ENCODE measurements at places on chromosomes 7 and 10.

GRCh38 chr10:132050191-132050590 is 15.6 kb upstream of the JAKMIP3 start:
- no peak overlapping the region for H3K4me3 ChIP-seq
- no peak overlapping the region for H3K27ac ChIP-seq
- H3K36me3 ChIP-seq: peaks cover 2% of the 10 kb centered on the region
- DNase-seq: no peak

DNA sequence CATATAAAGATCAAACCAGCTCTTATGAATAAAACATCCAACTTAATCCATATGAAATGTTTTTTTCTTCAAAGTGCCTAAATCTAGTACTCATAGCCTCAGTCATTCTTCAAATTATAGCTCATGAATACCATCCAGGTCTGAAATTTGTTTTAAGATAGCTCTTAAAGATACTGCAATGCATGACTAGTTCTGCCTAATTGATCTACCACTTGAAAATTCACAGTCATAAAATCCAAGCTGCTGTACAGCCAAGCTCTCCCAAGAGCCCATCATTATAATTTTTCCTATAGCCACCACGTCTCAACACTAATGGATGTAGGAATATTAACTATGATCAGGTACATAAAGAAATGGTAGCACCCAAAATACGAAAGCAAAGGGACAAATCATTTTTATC is 87.9 kb upstream of the RNF148 start:
- DNase-seq: no peak
- no peak overlapping the region for H3K4me3 ChIP-seq
- H3K36me3 ChIP-seq: no peaks in the 10 kb centered on the region

- no peak overlapping the region for H3K27ac ChIP-seq
- H3K27me3 ChIP-seq: no peaks in the 10 kb centered on the region
- H3K4me3 ChIP-seq: no peak overlapping the region
- no peaks in the 10 kb centered on the region for H3K36me3 ChIP-seq
- DNase-seq: no peak
These were observed 127.1 kb upstream of the PTPRZ1 start for GRCh38 chr7:121745856-121746255.

DNA sequence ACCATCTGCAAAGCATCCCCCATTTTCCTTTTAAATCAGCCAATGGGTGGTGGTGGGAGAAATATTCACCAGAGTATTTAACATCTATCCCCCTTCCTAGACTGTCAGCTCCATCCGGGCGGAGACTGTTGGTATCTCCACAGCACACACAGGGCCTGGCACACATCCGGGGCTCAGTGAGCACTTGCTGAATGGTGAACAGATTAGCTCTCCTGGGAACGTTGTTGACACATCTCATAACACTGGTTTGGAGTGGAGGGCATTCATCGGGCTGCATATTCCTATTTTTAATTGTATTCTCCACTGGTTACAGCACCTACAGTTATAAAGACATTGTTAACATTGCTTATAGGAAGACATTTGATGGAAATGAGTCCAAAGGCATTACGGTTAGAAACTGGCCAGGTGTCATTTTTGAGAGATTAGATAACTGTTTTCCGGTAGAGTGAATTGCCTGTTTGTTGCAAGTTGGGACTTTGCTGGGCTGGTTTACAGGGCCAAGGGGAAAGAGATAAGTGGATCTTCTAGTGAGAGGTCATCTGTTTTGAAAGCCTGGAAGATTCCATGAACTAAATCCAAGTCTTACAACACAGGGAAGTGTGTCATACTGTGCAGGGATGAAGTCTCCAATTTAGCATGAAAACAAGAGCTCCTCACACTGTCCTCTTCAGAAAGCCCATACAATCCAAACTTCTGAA is 101.8 kb downstream of the EGFR start:
- no peak overlapping the region for H3K4me3 ChIP-seq
- no peaks in the 10 kb centered on the region for H3K4me1 ChIP-seq
- H3K27ac ChIP-seq: no peak overlapping the region
- H3K27me3 ChIP-seq: peaks cover 33% of the 10 kb centered on the region

- H3K4me3 ChIP-seq: peak overlapping the region; percentile 97
- H3K36me3 ChIP-seq: peaks cover 10% of the 10 kb centered on the region
- no peaks in the 10 kb centered on the region for H3K27me3 ChIP-seq
These were observed 2.8 kb downstream of the TSC22D4 start for GRCh38 chr7:100476101-100476780.

GRCh38 chr10:115937768-115938056 is 335.3 kb downstream of the GFRA1 start:
- DNase-seq: no peak
- H3K4me3 ChIP-seq: no peak overlapping the region
- H3K4me1 ChIP-seq: no peaks in the 10 kb centered on the region
- H3K27ac ChIP-seq: no peak overlapping the region
- no peaks in the 10 kb centered on the region for H3K27me3 ChIP-seq

GRCh38 chr10:63261496-63261895 is 128.4 kb downstream of the NRBF2 start:
- H3K36me3 ChIP-seq: peaks cover 12% of the 10 kb centered on the region
- H3K4me3 ChIP-seq: peak overlapping the region; percentile 59
- H3K4me1 ChIP-seq: peaks cover 43% of the 10 kb centered on the region
- H3K27ac ChIP-seq: no peak overlapping the region
- no peak for DNase-seq
- no peaks in the 10 kb centered on the region for H3K27me3 ChIP-seq

- DNase-seq: no peak
- H3K27me3 ChIP-seq: peaks cover 9% of the 10 kb centered on the region
- H3K4me3 ChIP-seq: no peak overlapping the region
- no peaks in the 10 kb centered on the region for H3K4me1 ChIP-seq
- no peak overlapping the region for H3K27ac ChIP-seq
These were observed 89.7 kb upstream of the STEAP4 start for GRCh38 chr7:88396295-88396947.

DNA sequence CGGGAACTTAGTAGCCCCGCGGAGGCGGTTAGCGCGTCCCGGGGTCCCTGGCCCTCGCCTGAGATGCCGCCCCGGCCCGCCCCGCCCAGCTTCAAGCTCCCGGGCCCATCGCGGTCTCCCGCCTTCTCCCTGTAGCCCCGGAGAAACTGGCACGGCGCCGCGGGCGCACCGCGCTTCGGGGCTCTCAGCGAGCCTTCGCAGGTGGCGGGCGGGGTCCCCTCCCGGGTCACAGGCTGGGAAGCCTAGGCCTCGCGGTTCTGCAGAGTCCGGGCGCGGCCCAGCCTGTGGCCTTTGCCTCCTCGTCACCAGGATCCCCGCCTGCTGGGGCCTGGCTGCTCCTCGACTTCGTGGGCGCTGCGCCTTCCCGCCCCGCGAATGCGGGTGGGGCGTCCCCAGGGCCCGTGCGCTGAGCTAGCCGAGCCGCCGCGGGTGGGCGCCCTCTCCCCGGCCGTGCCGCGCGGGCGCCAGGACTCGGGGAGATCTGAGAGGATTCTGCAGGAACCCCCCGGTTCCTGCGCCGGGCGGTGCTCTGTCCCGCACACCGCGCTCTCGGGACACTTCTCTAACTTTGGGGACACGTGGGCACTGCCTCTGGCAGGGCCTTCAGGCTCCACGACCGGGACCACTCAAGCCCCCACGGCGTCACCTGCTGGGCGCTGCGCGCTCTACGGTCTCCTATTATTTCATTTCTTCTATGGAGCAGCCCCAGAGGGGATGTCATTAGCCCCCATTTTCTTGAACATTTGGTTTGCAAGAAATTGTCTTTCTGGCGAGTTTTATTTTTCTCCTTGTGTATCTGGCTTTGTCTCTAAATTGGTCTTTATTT is 682 bp upstream of the RGS10 start:
- peaks cover 2% of the 10 kb centered on the region for H3K36me3 ChIP-seq
- H3K27me3 ChIP-seq: peaks cover 10% of the 10 kb centered on the region
- peak overlapping the region; percentile 69 for H3K27ac ChIP-seq
- H3K4me3 ChIP-seq: peak overlapping the region; percentile 97
- peaks cover 32% of the 10 kb centered on the region for H3K4me1 ChIP-seq
- DNase-seq: peak; percentile 52

DNA sequence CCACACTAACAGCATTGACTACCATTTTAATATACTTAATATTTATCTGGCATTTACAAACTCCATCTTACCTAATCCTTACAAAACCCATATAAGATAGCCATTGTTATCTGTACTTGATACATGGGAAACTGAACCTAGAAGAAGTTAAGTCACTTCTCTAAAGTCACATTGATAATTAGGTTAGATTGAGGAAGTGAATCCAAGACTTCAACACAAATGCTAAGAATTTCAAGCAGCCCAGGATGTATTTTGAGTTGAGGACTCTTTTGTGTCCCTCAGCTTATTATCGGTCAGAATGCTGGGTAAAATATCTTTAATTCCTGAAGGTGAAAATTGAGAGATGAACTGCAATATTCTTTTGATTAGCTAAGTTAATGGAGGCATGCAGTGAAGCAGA is 465.5 kb downstream of the PHTF2 start:
- DNase-seq: no peak
- H3K4me1 ChIP-seq: no peaks in the 10 kb centered on the region
- peaks cover 5% of the 10 kb centered on the region for H3K27me3 ChIP-seq
- no peak overlapping the region for H3K4me3 ChIP-seq

GRCh38 chr10:110817614-110818013 is 54.1 kb upstream of the PDCD4 start:
- no peak for DNase-seq
- no peak overlapping the region for H3K27ac ChIP-seq
- no peaks in the 10 kb centered on the region for H3K27me3 ChIP-seq
- H3K4me1 ChIP-seq: peaks cover 20% of the 10 kb centered on the region

- H3K27me3 ChIP-seq: no peaks in the 10 kb centered on the region
- no peaks in the 10 kb centered on the region for H3K36me3 ChIP-seq
- H3K4me1 ChIP-seq: peaks cover 64% of the 10 kb centered on the region
- peak; percentile 35 for DNase-seq
- peak overlapping the region; percentile 57 for H3K4me3 ChIP-seq
These were observed 167.8 kb upstream of the ITGB1 start for GRCh38 chr10:33125522-33126517.

GRCh38 chr10:119947300-119947699 is 54.8 kb downstream of the SEC23IP start:
- H3K36me3 ChIP-seq: peaks cover 4% of the 10 kb centered on the region
- H3K4me1 ChIP-seq: peaks cover 3% of the 10 kb centered on the region
- H3K27me3 ChIP-seq: no peaks in the 10 kb centered on the region
- no peak for DNase-seq
- H3K4me3 ChIP-seq: no peak overlapping the region

DNA sequence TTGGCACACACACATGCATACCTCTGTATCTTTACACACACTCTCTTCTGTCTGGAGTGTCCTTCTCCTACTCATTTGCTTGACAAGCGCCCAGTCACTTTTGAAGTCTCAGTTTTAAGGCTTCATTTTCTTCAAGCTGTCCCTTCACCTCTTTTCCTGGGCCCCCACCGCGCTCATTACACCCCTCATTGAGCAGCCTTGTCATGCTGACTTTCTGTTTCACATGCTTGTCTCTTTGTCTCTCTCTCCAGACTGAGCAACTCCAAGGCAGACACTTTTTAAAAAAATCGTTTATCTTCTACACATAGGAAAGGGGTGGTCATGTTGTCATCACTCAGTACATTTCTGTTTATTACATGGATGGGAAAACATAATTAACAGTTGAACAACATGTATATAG is 225.2 kb upstream of the FZD1 start:
- no peak overlapping the region for H3K4me3 ChIP-seq
- H3K27me3 ChIP-seq: no peaks in the 10 kb centered on the region
- no peak for DNase-seq

DNA sequence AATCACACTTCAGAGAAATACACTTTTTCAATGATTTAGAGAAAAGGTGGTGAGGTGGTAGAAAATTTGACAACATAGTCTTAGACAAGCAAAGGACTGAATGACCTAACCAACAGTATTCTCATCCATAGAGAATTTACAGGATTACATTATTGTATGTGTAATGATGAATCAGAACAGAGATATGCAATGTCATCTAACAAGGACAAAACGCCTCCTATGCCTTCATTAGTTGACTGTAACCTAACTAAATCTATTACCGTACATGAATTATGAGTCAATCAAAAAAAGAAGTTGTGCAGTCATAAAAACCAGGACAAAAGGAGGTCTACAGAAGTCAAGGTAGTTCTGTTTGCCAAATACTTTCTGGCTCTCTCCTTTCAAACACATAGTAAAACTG is 66.5 kb downstream of the RAB11FIP2 start:
- no peak overlapping the region for H3K27ac ChIP-seq
- DNase-seq: no peak
- H3K4me1 ChIP-seq: no peaks in the 10 kb centered on the region
- H3K36me3 ChIP-seq: no peaks in the 10 kb centered on the region
- no peak overlapping the region for H3K4me3 ChIP-seq

DNA sequence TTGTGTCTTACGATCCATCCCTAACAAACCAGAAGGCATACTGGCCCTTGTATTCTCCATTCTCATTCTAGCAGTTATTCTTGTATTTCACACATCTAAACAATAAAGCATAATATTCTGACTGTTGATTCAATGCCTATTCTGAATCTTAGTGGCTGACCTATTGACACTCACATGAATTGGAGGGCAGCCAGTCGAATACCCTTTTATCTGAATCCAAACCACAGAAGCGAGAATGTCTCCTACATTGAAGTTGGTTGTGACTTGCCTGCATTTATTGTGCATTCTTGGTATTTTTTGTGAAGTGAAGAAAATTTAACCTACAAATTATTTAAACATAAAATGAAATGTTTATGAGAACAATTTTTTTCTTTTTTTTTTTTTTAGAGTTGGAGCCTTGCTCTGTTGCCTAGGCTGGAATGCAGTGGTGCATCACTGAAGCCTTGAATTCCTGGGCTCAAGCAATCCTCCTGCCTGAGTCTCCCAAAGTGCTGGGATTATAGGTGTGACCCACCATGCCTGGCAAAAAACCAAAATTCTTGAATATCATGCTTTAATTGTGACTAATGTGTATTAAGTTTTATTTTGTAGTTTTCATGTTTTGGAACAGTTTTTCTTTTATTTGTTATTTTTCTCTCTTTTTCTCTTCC is 22.7 kb downstream of the EXOC4 start:
- H3K36me3 ChIP-seq: peaks cover 13% of the 10 kb centered on the region
- DNase-seq: no peak
- H3K27ac ChIP-seq: no peak overlapping the region
- H3K4me3 ChIP-seq: no peak overlapping the region
- no peaks in the 10 kb centered on the region for H3K27me3 ChIP-seq

DNA sequence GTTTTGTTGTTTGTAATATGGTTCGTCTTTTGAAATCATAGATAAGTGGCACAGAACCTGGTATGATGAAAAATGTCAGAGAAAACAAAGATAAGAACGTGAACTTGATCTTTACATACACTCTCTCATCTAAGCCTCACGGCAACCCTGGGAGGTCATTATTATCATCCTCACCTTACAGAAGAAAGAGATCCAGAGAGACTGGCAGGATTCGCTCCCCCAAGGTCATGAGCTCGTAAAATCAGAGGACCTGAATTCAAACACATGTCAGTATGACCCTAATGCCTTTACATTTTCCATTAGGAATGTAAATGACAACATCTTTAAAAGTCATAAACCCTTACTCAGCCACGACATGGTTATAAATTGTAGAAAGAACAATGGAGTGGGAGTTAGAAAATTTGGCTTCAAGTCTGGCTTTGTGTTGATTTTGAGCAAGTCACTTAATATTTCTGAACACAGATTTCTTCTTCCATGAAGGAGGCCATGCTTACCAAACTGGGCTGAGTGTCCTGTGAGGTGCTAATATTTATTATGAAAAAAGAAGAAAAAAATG is 35.9 kb downstream of the HIPK2 start:
- peaks cover 4% of the 10 kb centered on the region for H3K36me3 ChIP-seq
- peak overlapping the region; percentile 69 for H3K27ac ChIP-seq
- H3K27me3 ChIP-seq: no peaks in the 10 kb centered on the region
- no peak for DNase-seq
- peaks cover 52% of the 10 kb centered on the region for H3K4me1 ChIP-seq

Measured in T-helper 17 cell (primary cell).